ENCODE measurements at places on chromosomes 5 and 9.

GRCh38 chr5:125277494-125278154, 531.2 kb upstream of the ZNF608 start:
- DNase-seq, result peak; percentile 70

DNA sequence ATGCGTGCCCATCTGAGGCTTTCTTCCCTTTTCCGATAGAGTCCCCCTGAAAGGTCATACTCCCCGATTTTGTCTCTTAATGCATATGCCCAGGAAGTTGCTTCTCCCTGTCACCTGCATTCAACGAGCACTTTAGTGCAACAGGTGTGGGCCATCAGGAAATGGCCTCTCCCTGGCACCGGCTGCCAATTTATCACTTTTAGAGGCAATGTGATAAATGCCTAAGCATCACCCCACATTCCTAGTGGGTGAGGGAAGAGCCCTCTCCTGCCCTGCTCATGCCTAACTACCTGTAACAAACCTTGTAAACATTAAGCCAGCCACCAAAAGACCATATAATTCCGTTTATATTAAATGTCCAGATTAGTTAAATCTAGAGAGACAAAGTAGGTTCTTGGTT, 1.1 kb upstream of the SNAPC3 start:
- no peak for DNase-seq

DNA sequence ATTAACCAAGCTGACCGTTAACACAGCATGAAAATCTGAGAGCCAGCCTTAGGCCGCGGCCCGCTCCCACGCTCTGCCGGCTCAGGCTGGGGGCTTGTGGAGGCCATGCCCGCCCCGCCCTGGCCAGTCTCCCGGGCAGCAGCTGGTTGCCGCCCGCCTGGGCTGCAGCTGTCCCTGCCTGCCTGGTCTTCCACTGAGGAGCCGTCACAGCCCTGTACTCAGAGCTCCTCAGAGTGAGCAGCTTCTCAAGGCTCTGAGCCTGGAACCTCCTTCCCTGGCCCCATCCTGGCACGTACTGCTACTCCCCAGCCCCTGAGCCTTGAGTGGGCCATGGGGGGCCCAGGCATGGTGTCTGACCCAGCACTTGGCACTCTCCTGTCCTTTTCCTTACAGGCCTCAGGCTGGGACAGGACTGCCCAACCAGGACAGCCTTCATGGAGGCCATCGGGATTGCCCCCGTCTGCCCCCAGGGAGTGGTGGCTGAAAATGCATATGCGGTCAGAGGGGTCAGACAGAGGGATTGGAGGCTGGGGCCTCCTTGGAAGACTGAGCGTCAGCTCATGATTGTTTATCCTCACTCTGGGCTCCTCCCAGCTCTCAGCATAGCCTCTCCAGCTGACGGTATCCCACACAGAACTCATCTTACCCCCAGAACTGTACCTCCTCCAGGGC, 11.9 kb downstream of the FGFR4 start:
- DNase-seq, result no peak

DNA sequence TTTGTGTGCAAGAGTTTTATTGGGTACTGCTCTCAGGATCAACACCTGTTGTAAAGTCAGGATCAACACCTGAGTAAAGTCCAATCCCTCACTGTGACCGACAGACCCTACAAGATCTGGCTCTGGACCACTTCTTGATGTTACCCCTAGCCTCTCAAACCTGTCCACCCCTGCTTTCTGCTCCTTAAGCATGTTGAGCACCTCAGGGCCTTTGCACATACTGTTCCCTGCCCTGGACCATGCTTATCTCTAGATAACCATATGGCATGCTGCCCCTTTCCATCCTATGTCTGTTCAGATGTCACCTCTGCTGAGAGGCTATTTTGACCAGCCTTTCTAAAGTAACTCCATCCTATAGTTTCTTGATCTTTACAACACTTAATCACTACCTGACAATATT, 269.6 kb downstream of the SMARCA2 start:
- DNase-seq, result no peak

DNA sequence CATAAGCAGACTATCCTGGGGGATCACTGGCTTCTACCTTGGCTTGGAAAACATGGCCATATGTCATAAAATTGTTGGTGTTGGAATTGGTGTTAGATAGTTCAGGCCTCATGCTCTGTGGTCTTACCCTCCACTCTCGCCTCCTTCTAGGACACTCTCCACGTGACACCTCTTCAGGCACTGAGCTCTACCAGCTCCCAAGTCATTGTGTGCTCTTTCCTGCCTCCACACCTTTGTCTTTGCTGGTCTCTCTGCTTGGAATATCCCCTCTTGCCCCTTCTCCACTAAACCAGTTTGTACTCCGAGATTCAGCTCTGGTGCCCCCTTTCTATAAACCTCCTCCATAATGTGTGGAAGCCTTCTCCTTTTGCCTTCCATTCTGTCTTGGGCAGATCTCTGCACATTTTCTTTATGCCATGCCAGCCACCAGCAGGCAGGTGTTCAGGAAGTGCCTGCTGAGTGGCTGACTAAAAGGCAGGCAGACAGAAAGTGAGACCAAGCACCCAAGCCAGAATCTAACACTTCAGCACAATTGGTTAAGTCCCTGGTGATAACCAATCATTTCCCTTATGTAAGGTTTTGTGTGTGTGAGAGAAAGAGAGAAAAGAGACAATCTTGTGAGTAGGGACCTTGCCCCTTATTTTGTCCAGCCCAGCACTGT, 37.7 kb downstream of the SAR1B start:
- no peak for DNase-seq

DNA sequence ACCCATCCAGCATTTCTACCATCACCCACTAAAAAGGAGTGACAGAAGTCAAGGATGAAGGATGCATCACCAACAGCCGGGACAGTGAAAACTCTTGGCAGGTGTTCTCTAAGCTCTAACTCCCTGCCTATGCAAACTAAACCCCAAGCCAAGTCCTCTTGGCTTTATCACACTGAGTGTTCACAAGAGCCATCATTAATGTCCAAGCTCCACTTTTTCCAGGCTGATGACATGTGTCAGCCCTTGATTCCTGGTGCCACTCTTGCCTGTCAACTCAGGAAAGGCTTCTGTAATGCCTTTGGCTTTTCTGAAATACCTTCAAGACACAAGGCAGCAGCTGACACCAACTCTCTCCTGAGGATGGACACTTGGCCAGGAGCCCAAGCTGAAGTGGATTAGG, 86.9 kb downstream of the NR6A1 start:
- no peak for DNase-seq

- no peak for DNase-seq
These were observed 142.8 kb downstream of the NSG2 start for GRCh38 chr5:174188295-174188694.

DNA sequence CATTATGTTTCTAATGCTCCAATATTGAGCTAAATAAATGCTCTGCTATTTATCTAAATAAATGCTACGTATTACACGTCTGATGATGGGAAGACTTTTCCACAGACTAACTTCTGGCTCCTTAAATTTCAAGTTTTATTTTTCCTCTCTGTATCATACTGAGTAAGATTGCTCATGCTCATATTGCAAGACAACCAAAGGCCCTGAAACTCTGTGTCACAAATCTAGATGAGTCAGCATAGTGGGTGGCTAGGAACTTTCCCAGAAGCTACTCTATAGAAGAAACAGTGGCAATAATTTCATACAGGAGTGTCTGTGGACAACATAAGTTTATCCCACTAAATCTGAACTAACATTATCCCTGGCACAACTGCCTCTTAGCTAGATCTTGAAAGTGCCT, 53.0 kb upstream of the RFX3 start:
- peak; percentile 9 for DNase-seq

GRCh38 chr5:72860499-72860898, 44.0 kb downstream of the TNPO1 start:
- no peak for DNase-seq

DNA sequence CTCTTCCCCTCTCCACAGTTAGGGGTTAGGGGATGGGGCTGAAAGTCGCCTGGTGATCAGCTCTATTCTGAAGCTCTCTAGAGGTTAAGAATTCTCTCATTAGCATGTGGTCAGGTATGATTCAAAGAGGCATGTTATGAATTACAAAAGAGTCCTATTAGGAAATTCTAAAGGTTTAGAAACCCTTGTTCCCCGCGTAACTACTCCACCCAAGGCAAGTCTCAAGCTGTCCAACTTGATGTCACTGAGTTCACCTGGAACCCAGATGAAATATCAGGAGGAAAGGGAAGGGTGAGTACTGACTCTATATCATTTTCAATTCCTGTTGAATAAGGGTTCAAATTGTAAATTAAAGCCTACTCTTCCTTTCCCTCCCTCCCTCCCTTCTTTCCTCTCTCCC, 18.1 kb upstream of the RNF145 start:
- DNase-seq, result no peak

GRCh38 chr9:135933114-135933513, 25.8 kb upstream of the CAMSAP1 start:
- DNase-seq, result no peak

DNA sequence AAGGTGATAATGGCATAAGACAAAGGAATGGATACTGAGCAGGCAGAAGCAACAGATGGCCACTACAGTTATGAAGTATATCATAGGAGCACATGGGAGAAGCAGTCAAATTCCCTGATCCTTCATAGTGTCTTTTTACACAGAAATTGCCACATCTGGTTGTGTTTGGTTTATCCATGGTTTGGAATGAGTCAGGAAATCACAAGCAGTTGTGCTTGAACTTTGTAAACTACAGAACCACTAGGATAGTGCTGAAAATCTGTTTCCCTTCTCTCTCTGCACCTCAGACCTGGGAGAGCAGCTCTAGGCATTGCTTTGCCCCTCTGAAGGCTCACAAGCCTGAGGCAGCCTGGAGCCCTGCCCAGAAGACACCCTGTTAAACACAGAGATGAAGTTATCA, 134.0 kb downstream of the DMRT2 start:
- DNase-seq, result no peak

DNA sequence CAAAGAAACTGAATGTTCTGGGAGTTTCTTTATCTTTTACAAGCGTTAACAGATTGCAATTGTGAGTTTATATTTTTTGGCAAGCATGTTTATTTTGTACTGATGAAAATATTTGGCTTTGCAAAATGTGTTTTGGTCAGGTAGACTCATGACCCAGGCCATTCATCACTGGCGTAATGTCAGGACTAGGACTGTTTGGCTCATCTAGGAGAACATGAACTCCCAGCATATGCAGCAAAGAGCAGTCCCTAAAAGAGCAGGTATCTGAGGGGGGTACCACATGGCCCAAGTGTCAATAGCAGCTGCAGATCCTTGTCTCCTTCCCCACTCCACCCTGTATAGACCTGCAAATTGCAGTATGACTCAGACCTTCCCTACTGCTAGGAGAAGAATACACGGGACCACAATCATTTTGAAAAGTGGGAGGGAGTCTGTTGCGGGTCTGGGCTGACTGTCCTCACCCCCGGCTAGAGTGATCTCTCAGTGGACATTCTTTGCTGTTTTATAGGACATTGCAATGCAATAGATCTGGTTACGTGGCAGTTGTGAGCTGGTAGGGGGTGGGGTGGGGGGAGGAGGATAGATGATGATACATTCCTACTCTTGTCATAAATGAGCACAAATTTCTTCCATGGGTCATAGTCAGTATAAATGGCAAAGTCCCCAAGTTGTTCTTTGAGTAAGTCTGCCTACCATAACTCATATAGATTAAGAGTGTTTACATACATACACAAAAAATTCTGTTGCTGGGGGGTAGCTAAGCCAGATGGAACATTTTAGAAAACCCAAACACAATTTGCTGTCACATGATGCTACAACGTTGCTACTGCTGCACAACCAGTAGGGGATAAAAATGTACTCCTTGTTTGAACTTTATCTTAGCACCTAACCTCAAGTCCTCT, 20.8 kb upstream of the SNCAIP start:
- DNase-seq, result no peak

- DNase-seq, result no peak
These were observed 321.5 kb downstream of the NFIB start for GRCh38 chr9:13992138-13993088.

DNA sequence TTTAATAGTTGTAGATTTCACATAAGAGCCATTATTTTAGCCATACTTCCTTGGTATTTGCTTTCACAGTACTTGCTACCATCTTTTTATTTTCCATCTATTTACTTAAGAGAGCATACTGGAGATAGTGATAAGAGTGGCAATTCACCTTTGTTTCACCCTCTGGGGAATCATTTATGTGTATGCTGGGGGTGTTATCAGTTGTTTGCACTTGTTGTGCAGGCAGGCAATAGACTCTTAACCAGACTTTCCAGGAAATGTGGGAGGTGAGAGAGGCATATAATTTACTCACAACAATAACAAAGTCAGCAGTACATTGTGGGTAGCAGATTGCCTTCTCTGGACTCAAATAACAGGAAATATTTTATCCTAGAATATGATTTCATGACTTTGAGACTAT, 1018.3 kb downstream of the CDH12 start:
- no peak for DNase-seq

- no peak for DNase-seq
These were observed 182.7 kb downstream of the PBX3 start for GRCh38 chr9:125929846-125930245.

- no peak for DNase-seq
These were observed 65.4 kb upstream of the SLC1A1 start for GRCh38 chr9:4424891-4425290.

DNA sequence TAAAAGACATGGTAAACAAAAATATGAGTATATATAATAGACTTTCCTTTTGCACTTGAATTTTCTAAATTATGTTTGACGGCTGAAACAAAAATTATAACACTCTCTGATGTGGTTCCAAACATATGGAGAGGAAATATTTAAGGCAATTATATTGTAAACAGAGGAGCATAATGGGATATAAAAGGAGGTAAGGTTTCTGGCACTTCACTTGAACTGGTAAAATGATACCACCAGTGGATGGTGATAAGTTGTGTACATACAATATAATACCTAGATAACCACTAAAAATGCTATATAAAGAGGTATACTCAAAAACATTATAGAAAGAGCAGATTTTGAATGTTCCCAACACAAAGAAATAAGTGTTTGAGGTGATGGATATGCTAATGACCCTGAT, 192.9 kb upstream of the RAD23B start:
- DNase-seq, result no peak

DNA sequence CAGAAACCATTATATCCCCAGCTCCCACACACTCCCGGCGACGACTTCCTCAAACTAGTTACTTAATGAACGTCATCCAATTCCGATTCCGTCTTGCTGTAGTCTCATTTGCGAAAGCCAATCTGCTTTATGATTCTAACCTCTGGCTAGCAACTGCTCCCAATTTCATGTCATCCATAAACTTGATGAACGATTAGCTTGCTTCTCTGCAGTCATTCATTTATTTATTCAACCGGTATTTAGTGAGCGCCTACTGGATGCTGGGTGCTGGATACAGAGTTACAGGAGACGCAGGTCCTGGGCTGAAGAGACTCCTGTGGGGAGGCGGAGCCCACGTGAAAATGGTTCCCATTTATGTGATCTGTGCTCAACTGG, 46.2 kb downstream of the TSPAN17 start:
- DNase-seq, result no peak

GRCh38 chr9:19488721-19489120, 79.9 kb downstream of the ACER2 start:
- no peak for DNase-seq
